ENCODE measurements at places on chromosomes 2 and 18. TPM values are rescaled to one million over a fixed set of nuclear protein-coding genes. Genes with fewer than 3 reads are reported as not detected.
A peak's percentile ranks its signal among the peaks of the same experiment; 100 is the strongest.

DNA sequence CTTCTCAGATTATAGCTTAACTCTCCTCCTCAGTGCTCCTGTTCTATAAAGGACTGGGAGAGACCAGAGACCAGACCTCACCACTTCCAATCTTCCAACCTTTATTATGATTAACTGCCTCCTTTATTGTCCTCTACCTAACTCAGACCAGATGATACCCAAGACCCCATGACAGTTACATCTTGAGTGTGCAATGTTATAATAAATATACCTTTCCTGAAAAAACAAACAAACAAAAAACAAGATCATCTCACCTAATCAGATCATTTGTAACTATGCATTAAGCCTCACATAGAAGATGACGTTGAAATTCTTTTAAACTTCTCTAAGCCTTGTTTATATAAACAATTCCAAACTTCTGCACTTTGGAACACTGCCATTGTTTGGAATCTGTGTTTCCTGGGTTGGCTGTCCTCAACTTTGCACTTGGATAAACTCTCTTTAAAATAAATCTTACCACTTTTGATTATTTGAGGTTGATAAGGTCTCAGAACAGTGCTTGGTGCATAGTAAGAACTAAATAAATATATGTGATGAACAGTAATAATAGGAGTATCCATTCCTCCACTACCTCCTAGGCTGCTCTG, 342.7 kb downstream of the TDRD15 start:
- H3K4me3 ChIP-seq = no peak overlapping the region
- no peak overlapping the region for H3K27ac ChIP-seq
- H3K27me3 ChIP-seq = no peaks in the 10 kb centered on the region

- H3K36me3 ChIP-seq = no peaks in the 10 kb centered on the region
- peak; percentile 84 for DNase-seq
- no peaks in the 10 kb centered on the region for H3K27me3 ChIP-seq
- H3K4me1 ChIP-seq = no peaks in the 10 kb centered on the region
- no peak overlapping the region for H3K27ac ChIP-seq
- no peak overlapping the region for H3K4me3 ChIP-seq
These were observed 29.0 kb downstream of the TNFRSF11A start for GRCh38 chr18:62354151-62354550.

DNA sequence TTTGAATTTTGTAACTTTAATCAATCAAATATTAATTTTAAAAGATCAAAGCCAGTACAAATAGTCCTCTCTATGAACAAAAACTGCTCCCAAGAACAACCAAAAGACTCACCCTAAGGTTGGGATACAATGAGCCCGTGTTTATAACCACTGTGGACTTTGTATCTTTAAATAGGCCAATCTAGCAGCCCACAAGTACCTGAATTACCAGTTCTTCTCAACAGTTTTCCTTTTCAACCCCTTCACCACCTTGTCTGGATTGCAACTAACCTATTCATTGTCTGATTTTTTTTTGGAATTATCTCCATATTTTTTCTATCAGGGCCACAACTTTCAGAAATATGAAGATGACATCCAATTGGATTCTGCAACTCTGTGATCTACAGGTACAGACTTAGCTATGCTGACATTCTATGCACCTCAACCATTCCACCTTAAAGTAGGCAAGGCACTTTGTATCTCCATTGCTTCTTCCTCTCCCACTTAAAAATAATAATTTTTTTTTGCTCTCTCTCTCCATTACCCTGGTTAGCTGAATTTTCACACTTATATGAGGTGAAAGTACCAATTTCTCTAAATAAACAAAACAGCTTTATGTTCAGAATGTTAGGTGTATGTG, 81.9 kb upstream of the MAPRE2 start:
- H3K4me1 ChIP-seq = no peaks in the 10 kb centered on the region
- no peaks in the 10 kb centered on the region for H3K27me3 ChIP-seq
- H3K36me3 ChIP-seq = no peaks in the 10 kb centered on the region
- H3K27ac ChIP-seq = no peak overlapping the region
- no peak for DNase-seq

DNA sequence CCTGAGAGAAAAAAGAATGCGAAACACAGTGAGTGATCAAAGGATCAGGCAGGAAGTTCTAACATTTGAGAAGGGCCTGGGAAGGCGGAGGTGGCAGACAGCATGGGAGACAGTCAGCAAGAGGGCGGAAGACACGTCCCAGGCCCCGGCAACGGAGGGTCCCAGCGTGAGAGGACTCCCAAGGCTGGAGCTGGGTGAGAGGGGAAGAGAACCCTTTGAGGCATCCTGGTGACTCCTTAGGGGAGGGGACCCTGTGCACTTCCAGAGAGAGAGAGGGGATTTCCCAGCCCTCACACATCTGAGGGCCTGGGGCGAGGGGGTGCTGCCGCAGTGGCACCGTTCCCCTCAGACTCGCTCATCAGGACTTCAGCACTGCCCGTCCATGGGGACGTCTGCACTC, 133.4 kb downstream of the RTP5 start:
- no peak for DNase-seq
- no peak overlapping the region for H3K27ac ChIP-seq
- no peaks in the 10 kb centered on the region for H3K27me3 ChIP-seq
- H3K4me1 ChIP-seq = no peaks in the 10 kb centered on the region
- H3K36me3 ChIP-seq = no peaks in the 10 kb centered on the region

- no peak overlapping the region for H3K27ac ChIP-seq
- no peak overlapping the region for H3K4me3 ChIP-seq
- no peaks in the 10 kb centered on the region for H3K4me1 ChIP-seq
- DNase-seq = peak; percentile 64
- no peaks in the 10 kb centered on the region for H3K36me3 ChIP-seq
These were observed 15.5 kb upstream of the SIX2 start for GRCh38 chr2:45024600-45025291.

GRCh38 chr2:220585241-220585640, 957.8 kb downstream of the SLC4A3 start:
- no peak for DNase-seq
- no peaks in the 10 kb centered on the region for H3K36me3 ChIP-seq
- no peak overlapping the region for H3K4me3 ChIP-seq
- H3K27me3 ChIP-seq = no peaks in the 10 kb centered on the region
- H3K27ac ChIP-seq = no peak overlapping the region

Gene DLX2
- not detected for total RNA-seq

DNA sequence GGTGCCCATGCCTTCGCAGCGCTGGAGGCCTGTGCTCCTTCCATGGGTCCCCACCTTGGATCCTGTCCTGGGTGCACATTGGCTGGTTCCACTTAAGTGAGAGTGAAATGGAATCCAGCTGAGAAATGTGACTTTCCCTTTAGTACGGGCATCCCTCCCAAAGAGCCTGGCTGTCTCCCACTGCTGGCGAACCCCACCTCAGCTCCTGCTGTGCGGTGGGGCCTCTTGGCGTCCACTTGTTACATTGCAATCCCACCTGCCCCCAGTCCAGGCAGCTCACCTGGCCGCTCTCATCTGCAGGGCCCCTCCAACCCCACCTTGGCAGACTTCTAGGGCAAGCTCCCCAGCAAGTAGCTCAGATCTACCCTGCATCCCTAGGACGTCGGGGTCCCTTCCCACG, 35.5 kb upstream of the GNAL start:
- no peaks in the 10 kb centered on the region for H3K36me3 ChIP-seq
- no peak for DNase-seq
- H3K4me3 ChIP-seq = no peak overlapping the region
- no peaks in the 10 kb centered on the region for H3K27me3 ChIP-seq
- peaks cover 3% of the 10 kb centered on the region for H3K4me1 ChIP-seq
- no peak overlapping the region for H3K27ac ChIP-seq

DNA sequence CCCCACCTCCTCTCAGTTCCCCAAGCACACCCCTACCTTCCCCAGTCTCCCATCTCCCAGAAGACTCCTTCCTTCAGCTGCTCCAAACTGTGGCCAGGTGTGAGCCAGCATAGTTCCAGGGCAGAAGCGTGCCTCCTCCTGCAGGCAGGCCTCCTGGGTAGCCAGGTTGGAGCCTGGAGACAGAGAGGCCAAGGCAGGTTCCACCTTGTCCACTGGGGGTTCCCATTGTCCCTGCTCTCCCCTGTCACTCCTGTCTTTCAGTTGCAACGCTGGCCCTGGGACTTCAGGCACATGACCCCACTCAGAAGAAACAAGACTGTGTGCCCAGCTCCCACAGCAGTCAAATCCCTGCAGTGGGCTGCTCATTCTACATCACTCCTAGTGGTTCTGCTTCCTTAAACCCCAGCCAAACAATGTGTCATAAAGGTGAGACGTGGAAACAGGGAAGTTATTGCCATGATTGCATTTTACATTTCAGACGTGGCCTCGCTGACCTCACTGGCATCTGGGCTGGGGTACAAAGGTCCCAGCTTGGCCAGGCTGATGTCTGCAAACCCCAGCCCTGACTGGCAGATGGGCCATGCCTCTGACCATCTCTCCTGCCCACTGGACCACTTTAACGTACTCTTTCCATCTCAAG, 96.5 kb upstream of the BOD1L2 start:
- H3K36me3 ChIP-seq = no peaks in the 10 kb centered on the region
- no peak for DNase-seq

DNA sequence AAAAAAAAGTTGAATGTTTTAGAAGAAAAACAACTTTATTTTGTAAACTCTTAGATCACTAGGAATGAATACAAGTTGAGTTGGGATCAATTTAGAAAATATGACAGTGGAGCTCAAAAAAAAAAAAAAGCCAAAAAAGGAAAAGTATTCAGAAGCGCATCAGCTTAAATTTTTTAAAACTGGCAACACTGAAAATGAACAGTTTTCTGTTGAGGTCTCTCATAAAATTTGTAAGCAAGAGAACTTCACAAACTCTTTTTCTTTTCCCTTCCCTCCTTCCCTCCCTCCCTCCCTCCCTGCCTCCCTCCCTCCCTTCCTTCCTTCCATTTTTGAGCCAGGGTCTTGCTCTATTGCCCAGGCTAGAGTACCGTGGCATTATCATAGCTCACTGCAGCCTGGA, 143.9 kb downstream of the B3GNT2 start:
- no peak for DNase-seq
- no peak overlapping the region for H3K4me3 ChIP-seq
- H3K27me3 ChIP-seq = no peaks in the 10 kb centered on the region

DNA sequence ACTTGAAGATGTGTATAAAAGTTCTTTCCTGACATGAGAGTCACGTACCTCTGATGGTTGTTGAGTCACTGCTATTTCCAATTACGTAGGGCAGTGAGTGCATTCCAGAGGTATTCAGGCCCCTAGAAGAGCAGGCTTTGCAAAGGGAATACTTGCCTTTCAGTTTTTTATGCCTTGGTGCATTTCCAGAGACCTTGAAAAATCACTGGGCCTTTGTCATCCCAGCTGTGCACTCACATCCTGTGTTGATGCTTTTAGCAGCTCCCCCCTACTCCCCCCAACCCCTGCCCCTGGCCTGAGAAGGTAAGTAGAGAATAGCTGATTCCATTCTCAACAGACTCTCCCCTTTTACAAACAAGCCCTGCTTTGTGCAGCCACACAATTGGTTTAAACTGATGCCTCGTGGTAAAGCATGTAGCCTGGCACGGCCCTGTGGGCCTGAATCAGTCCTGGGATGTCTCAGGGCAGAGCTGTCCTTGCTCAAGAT, 174.2 kb downstream of the PRPF40A start:
- no peaks in the 10 kb centered on the region for H3K27me3 ChIP-seq
- no peak for DNase-seq
- no peaks in the 10 kb centered on the region for H3K36me3 ChIP-seq
- peak overlapping the region; percentile 54 for H3K27ac ChIP-seq

Gene IL36RN
- not detected for total RNA-seq

DNA sequence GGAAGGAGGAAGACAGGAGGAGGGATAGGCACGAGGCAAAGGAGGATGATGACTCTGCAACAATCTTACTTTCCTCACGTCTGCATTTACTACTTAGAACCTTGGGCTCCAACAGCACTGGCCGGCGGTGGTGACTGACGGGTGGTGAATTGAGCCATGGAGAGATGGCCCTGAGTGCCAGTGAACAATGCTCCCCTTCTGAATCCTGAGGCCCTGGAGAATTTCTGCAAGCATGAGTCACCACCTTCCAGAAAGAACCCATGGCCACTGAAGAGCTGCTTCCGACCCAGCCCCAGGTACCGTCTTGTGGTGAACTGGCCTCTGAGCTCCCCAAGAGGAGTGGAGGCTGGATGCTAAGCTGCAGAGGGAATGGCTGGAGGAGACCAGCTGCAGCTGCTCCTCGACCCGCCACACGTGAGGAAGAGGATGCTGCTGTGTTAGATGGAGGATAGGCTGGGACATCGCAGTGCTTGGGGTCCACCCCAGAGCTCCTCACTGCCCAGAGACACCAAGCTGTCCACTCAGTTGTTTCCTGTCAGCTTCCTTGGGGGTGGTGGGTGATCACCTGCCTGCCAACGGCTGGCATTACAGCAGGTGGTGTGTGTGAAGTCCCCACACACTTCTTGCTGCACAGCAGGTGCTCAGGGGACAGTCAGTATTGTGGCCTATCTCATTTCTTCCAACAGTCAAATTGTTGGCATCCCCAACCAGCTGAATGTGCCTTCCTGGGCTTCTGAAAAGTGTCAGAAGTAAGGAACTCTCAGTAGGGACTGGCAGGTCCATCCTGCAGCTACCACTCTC, 186.5 kb upstream of the ID2 start:
- no peak overlapping the region for H3K4me3 ChIP-seq
- peaks cover 21% of the 10 kb centered on the region for H3K4me1 ChIP-seq
- H3K27me3 ChIP-seq = no peaks in the 10 kb centered on the region
- no peaks in the 10 kb centered on the region for H3K36me3 ChIP-seq
- DNase-seq = no peak

Gene ANO7
- 1.3 TPM for total RNA-seq

GRCh38 chr2:224569654-224570053, 15.5 kb downstream of the CUL3 start:
- H3K27ac ChIP-seq = no peak overlapping the region
- DNase-seq = no peak
- no peaks in the 10 kb centered on the region for H3K36me3 ChIP-seq
- peaks cover 57% of the 10 kb centered on the region for H3K4me1 ChIP-seq
- H3K27me3 ChIP-seq = no peaks in the 10 kb centered on the region
- no peak overlapping the region for H3K4me3 ChIP-seq

DNA sequence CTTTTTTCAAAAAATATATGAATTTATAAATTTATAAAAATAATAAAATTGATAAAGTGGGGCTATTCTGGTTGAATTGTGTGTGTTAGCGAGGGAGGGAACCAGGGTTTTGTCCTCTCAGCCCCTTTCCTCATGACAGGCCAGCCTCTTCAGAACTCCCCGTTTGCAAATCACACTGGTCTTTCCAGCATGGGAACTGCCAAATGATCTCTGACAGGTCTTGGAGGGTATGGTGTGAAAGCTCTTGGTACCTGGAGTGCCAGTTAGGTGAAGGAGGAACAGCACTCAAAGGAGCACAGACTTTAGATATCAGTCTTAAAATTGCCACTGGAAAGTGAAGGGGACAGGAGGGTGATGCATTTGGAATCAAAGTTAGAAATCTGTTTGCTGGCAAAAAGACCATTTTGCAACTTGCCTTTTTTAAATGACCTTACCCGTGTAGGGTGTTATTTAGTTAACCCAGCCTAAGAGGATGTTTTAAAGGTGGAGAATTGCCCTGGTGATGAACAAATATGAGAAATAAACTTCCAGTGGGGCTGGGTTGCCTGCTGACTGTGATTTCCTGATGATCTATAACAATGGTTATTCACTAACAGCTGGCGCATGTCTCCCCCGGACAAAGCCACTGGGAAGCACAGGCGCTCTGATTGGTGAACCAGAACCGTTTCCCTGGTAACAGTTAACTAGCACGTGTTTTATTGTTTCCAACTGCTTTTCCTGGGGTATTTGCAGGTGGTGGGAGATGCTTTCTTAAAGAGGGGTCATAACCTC, 85.3 kb upstream of the EFEMP1 start:
- no peak for DNase-seq
- no peaks in the 10 kb centered on the region for H3K36me3 ChIP-seq
- H3K27ac ChIP-seq = no peak overlapping the region
- no peak overlapping the region for H3K4me3 ChIP-seq

Gene CPLX4
- not detected for total RNA-seq

Gene NT5C1B
- not detected for total RNA-seq

Data from upper lobe of left lung (tissue), 6 donors.